ENCODE measurements at places on chromosomes 11 and 22.

DNA sequence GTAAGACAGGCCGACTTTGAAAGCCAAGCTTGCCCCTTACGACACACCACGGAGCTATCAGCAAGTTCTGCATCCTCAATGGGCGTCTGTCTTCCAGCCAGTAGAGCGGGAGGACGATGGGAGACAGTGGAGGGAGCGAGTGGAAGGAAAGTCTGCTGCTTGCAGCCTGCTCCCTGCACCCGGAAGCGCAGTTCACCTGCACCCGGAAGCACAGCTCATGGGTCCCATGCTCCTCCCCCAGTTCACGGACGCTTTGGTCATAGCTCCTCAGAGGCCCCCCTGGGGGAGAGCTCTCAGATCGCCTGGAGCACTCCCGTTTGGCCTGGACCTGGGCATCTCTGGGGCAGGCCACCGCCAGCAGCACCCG lies 51.3 kb downstream of the FBLN1 start:
- DNase-seq = no peak

GRCh38 chr22:19169002-19169946 lies 9.3 kb downstream of the SLC25A1 start:
- no peak for DNase-seq

DNA sequence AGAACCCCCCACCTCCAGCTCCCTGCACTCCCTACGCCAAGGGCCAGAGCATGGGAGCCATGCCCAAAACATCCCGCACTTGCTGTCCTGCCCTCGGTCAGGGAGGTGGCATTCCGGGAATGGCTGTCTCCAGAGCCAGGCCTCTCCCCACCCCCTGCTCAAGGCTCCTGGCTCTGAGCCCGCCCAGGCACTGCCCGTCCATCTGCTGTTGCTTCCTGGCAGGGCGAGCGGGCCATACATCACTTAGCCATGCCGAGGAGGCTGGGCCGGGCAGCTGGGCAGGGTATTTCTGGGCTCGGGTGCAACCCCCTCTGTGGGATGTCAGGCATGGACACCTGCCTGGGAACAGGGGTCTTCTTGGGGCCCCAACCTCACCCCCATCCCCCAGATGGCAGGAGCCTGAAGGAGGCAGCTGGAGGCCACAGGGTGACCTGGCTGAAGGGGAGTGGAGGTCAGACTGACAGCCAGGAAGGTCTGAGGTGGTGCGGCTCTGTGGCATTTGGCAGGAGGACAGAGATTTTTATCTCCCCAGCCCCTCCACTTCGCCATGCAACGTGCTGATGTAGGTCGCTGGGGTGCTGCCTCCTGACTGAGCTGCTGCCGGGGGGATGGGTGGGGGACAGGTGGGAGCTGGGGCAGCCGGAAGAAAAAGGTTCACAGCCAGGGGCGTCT lies 8.7 kb upstream of the CABP7 start:
- DNase-seq = no peak

- no peak for DNase-seq
Measured at GRCh38 chr11:57779276-57779675, 17.7 kb downstream of the CTNND1 start.

GRCh38 chr11:108697872-108698473 lies 33.1 kb downstream of the DDX10 start:
- DNase-seq = no peak

DNA sequence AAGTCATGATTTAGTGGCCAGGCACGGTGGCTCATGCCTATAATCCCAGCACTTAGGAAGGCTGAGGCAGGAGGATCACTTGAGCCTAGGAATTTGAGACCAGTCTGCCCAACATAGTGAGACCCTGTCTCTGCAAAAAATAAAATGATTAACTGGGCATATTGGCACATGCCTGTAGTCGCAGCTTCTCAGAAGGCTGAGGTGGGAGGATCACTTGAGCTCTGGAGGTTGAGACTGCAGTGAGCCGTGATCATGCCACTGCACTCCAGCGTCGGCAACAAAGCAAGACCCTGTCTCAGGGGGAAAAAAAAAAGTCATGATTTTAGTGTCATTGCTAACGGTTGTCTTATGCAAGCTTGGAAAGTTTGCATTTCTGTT lies 11.9 kb downstream of the UBE2L3 start:
- DNase-seq = no peak

DNA sequence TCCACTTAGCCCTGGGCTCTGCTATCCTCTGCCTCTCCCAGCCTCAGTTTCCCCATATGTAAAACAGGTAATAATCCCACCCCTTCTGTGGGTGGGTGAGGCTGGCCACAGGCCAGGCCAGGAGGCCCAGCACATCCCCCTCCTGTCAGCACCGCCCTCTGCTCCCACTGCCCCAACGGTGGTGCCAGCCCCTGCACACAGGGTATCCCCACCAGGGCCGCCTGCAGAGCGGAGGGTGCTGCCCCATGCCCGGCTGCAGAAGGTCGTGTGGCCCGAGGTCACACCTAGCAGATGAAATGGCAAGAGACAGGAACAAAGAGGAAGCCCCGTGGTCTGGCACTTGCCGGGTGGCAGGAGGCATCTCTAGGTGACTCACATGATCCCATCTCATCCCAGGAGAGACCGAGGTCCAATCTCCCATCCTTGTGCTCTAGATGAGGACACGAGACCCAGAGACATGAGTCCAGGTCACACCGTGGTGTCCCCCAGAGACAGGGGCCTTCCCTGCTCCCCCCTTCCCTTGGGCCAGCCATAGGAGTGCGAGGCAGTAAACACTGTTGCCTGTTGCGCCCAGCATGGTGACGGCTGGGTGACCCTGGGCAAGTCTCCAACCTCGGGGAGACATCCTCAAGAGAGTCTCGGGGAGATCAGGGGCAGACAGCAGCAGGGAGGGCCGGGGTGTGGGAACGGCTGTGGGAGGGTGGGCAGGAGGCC lies 27.2 kb upstream of the PPARA start:
- no peak for DNase-seq

GRCh38 chr11:128522943-128523518 lies 64.3 kb downstream of the ETS1 start:
- no peak for DNase-seq

DNA sequence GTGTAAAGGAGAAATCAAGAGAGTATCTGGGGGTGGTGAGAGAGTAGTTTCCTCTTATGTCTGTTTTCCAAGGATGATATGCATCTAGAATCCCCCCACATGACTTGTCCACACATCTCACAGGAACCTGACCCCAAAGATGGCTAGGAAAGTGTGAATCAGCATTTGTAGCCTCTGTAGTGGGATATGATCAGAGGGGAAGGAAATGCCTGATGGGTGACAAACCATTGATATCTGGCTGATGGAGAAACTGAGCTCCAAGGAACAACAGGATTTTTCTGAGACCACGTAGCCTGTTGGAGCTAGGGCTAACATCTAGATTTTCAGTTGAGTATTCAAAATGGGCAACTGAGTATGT lies 369.4 kb downstream of the DDX10 start:
- DNase-seq = no peak

GRCh38 chr22:35971456-35972119 lies 57.0 kb downstream of the RBFOX2 start:
- no peak for DNase-seq

DNA sequence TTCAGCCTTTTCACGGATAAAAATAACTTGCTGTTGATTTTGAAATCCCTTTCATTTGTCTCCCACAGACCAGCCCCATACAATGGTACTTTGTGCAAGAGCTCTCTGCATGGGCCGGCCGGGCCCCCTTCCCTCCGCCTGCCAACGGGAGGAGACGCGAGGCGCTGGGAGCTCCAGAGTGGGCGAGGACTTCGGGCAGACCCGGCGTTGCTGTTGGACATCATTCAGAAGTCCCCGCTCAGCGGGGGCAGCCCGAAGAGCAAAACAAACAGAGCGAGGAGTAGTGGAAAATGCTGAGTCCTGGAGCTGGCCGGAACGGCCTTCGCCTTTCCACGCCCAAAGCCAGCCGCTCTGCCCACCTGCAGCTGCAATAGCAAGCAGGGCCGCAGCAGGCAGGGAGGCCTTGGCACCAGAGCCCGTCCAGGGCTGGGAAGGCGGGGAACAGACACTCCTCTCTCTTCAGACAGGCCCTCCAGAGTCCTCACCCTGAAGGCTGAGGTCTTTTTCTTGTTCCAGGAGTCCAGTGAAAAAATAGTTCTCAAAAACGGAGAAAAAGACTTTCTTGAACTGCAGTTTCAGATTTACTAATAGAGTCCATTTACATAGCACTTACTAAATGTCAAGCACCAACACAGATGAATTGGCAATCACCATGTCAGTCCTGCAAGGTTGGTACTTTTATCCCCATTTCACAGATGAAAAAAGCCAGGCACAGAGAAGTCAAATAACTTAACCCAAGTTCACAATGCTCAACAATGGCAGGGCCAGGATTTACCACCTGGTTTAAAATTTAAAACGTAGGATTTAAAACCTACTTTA lies 135.5 kb downstream of the ETS1 start:
- DNase-seq = no peak

DNA sequence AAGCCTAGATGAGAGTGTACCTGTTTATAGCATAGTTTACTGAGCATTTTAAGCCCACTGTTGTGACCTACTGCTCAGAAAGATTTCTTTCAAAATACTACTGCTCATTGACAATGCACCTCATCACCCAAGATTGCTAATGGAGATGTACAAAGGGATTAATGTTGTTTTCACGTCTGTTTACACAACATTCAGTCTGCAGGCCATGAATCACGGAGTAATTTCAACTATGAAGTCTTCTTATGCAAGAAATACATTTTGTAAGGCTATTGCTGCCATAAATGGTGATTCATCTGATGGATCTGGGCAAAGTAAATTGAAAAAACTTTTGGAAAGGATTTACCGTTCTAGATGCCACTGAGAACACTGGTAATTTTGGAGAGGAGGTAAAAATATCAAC lies 112.9 kb downstream of the KIF18A start:
- no peak for DNase-seq

DNA sequence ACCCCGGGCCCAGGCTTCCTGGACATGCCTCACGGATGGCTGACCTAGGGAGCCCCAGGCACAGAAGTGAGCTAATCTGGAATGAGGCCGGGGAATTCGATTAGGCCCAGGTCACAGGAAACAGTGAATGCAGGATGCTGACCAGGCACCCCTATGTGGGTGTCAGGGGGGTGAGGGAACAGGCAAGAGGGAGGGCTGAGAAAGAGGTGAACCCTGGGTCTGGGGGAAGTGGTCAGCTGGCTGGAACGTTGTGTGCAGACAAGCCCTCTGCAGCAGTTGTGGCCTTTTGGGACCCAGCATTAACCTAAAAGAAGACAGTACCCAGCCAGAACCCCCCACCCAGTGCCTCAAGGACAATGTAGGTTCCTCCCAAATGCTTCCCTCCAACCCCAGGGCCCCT lies 8.1 kb downstream of the SERHL2 start:
- no peak for DNase-seq

DNA sequence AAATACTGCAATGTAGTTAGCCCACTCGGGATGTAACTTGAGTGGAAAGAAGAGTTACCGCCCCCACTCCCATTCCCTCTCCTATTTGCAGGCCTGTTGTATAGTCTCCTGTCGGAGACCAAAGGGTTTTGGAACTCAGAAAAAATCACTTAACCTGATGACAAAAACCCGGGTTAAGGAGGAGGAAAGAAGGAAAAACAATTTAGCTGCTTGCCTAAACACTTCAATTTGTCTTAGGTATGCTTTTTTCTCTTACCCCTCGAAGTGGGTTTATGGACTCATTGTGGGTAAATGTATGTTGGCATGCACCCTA lies 2.2 kb downstream of the YAP1 start:
- no peak for DNase-seq

DNA sequence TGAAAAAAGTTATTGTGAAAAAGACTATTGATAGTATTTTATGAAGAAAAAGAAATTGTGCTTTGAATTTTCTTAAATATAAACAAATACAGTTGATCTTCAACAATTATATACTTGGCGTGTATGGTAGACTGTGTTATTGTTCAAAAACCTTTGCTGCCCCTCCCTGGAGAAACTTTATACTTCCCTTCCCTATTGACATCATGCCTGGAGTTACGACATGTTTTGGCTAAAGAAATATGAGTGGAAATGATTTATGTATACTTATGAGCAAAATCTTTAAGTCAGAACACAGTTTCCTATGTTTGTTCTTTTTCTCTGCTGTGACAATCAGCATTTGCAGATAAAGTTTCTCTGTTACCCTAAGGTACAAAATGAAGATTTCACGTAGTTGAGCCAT lies 243.8 kb downstream of the TMEM135 start:
- DNase-seq = no peak

DNA sequence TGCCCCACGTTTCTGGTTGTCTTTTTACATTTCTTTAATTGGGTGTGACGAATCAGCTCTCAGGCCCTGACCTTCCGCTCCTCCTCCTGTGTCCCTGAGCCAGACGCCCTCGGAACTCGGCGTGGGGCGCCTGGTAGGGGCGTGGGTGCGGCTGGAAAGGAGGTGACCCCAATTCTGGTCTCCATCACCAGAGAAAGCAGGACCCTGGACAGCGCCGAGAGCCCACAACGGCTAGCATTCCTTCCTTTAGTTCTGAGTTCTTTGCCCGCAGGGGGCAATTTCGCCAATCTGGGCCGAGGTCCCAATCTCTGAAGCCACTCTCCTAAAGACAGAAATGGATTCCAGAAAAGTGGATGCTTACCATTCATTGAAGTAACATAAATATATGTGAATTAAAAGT lies 11.7 kb upstream of the RBMXL2 start:
- peak; percentile 68 for DNase-seq

- no peak for DNase-seq
Measured at GRCh38 chr11:40183073-40184064, 1276.1 kb downstream of the LRRC4C start.

DNA sequence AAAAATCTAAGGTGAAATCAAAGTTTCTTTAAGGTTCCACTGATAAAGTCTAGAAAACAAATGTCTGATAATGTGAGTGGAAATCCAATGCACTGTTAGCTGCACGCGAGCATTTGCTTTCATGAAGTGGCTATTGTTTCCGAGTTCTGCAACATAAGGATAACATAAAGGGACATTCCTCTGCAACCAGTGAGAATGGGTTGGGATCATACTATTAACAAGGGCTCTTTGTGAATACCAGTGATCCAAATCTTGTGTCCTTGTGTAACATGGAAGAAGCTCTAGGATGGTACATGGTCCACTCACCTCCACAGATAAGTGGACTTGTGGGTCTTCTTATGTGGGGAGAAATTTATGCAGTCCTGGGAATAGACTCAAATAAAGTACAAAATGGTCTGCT lies 24.6 kb downstream of the APIP start:
- DNase-seq = no peak

- no peak for DNase-seq
Measured at GRCh38 chr11:30016588-30017363, at the start of gene KCNA4. Gene KCNA4 (minus strand): TSS chr11:30017030. CDS start chr11:30012678, 4,352 bp downstream.

DNA sequence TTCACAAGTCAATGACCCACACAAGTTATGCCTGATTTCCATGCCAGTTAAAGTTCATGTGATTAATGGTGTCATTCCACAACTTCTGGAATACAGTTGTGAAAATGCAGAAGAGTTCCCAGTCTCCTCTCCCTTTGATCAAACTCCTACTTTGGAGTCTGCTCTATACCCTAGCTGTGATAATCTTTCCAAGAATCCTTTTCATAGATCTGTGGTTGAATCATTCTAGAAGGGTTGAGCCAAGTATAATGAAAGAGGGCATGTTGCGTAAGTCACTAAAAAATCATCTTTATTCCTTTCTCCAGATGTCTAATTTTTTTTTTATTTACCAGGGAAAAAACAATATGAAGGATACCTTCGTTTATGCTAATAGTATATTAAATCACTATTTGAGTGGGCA lies 89.7 kb upstream of the CARD18 start:
- no peak for DNase-seq

Data from type B pancreatic cell (in vitro differentiated cells).